Fibroblast of villous mesenchyme (primary cell): ENCODE measurements at places on chromosomes 6 and 20.

DNA sequence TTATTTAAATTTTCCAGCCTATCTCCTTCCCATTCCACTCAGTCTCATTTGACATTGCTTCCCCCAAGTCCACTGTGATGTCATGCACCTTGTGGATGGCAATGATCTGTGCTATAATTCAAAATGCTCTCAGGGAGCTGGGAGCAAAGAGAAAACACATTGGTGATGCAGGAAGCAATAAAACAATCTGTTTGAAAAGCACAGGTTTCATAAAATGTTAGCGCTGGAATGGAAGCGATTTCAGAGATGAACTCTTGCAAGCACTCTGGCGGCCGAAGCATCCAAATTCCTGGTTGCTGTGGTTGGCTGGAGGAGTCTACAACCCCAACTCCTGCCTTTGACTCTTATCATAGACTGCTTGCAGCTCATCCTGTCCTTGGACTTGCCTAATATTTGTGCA, 167.0 kb downstream of the GMPR start:
- DNase-seq = peak; percentile 90

GRCh38 chr6:82365016-82365795, 1.6 kb downstream of the TPBG start:
- peak; percentile 35 for DNase-seq

DNA sequence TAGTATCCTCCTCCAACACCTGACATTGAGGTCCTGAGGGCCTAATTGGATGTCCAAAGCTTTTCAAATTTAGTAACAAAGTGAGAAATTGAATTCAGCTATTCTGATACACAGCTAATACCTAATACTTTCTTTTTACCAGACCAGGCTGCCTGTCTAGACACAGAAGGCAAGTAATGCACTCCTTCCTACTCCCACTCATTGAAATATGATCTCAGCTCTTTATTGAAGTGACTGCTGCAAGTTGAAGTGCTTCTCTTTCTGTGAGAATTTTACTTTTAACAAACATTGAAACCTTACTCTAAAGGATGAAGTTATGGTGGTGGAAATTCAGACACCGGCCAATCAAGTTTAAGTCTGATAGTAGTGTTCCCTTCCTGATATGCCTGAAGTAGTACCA, 90.8 kb upstream of the OGFRL1 start:
- peak; percentile 71 for DNase-seq

DNA sequence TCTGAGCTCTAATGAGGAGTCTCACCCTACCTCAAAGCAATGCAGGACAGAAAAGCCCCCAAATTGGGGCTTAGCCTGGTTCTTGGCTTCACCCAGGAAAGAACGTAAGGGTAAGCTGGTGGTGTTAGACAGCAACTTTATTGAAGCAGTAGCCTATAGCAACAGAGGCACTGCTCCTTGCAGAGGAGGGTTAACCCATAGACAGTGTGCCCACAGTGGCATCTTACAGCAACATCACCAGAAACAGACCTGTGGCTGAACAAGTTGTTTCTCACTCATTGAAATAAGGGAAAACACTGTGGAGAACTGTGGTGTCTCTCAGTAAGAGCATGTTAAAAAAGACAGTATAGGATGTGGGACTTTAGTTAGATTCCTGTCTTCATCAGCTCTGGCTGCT, 80.4 kb upstream of the SPTLC3 start:
- no peak for DNase-seq

DNA sequence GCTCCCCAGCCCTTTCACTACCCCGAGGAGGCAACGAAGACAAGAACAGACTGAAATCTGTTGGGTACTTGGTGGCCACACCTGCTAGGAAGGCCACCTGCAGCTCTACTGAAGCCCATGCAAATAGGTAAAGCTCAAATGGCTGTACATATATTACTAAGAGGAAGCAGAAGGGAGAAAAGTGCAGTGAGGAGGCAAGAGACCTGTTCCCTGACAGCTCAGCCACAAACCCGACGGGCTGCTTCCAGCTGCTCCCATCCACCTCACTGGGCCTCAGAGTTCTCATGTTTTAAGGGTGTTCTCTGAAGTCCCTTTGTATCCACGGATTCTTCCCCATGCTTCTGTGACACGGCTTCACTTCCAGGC, 24.6 kb downstream of the TRAM2 start:
- DNase-seq = no peak

GRCh38 chr6:2773449-2773848, 8.3 kb downstream of the WRNIP1 start:
- peak; percentile 53 for DNase-seq

GRCh38 chr20:651713-652614, 1.0 kb downstream of the SRXN1 start:
- DNase-seq = no peak
